ENCODE measurements at places on chromosomes 1 and 21. TPM values are rescaled to one million over a fixed set of nuclear protein-coding genes. Genes with fewer than 3 reads are reported as not detected.

NUCKS1 gene
- 75.2 TPM for total RNA-seq

NKAIN1 gene
- 1.1 TPM for total RNA-seq

CAPN9 gene
- total RNA-seq: 1.1 TPM

CELSR2 gene
- total RNA-seq: 86.4 TPM

RGSL1 gene
- not detected for total RNA-seq

FAM151A gene
- not detected for total RNA-seq

PODN gene
- total RNA-seq: 58.8 TPM

PLPPR4 gene
- 1.9 TPM for total RNA-seq
